ENCODE measurements at places on chromosomes 2 and 18.

- DNase-seq = no peak
Observed at GRCh38 chr18:76420898-76421684, 74.0 kb downstream of the ZNF516 start.

DNA sequence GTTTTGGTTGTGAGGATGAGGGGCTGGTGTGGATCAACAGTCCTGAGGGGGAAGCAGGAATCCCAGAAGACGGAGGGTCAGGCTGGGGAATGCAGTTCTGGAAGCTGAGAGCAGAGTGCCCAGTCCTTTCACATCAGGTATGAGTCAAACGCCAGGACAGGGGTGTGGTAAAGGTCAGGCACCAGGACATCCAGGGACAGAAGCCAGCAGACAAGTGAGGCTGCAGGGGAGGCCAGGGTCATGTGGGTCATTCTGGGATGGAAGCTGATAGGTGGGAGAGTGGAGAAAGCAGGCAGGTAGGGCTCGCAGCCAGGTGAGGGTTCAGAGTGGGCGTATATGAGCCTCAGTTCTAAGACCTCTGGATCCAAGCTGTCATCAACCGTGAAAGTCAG lies 12.8 kb upstream of the GNLY start:
- no peak for DNase-seq

DNA sequence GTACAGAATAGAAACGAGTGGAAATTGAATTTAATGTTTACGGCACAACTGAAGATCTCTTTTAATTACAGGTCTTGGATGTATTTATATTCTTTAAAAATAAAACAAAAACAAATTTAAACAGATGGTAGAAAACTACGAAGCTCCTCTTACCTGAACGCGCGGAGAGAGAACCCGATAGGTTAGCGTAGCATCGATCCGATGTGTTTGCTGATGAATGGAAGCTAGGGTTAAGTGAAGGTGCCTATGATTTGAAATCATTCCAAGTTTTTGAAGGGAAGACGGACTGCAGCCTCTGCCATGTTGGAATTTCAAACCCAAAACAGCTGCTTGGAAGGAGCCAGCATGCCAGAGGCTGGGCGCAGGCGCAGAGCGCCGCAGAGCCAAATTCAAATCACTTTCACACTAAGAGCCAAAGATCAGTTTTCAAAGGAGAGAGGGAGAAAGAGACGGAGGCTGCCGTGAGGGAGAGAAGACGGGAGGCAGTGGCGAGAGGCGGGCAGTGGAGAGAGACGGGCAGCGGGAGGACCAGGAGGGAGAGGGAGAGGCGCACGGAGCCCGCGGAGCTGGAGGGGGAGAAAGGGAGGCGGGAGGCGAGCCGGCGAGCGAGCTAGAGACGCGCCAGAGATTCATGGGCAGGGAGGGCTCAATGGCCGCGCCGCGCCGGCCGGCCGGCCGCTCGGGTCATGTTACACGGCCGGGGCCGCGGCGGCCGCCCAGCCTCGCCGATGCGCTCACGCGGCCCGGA lies at the start of gene FIGN:
Gene FIGN (minus strand): TSS at position 324 of the 748 bp plus-strand sequence. CDS start 1,081 bp downstream, outside the sequence.
- DNase-seq = peak; percentile 74

GRCh38 chr2:191195021-191195420 lies 44.2 kb upstream of the STAT4 start:
- no peak for DNase-seq

DNA sequence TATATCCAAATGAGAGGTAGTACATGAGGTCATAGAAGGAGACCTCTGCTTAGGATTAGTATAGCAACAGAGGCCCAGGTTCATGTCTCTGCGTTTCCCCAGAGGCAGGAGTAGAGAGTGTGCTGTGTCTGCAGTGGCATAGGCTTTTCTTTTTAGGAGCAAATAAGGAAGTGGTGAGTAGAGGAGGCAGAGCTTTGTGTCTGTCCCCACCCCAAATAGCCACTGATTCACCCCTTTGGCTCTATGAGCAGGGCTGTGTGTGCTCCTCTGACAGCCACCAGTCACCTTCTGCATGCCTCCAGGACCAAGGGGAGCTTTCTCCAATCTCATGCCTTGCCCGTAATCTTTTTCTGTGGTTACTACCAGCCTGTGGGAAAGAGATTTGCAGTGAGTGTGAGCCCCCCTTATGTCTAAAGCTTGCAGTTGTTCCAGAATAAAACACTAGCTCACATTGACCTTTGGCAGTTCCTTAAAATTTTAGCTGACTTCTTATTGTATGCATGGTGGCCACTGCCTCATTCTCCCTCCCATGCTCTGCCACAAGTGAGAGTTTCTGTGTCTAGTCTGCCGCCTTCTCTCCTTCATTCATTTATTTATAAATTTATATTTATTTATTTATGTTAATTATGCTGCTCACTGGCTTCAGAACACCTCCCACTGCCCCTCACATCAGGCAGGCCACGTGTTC lies 23.5 kb upstream of the ELAC1 start:
- DNase-seq = no peak

- DNase-seq = no peak
Observed at GRCh38 chr2:17301437-17301836, 216.8 kb downstream of the RAD51AP2 start.
